Activated gamma-delta T cell treated with anti-CD3 and anti-CD28 coated beads, Interleukin-2, amount 50 U/mL, for 16 hours (primary cell): ENCODE measurements at places on chromosomes 3 and 15.

GRCh38 chr15:69704229-69704628, 251.6 kb downstream of the RPLP1 start:
- no peak for DNase-seq

- no peak for DNase-seq
Observed at GRCh38 chr3:133697960-133698359, 36.2 kb upstream of the TOPBP1 start.

GRCh38 chr3:44510000-44510368, 32.5 kb upstream of the ZNF445 start:
- no peak for DNase-seq

- no peak for DNase-seq
Observed at GRCh38 chr3:88151358-88151757, 1.6 kb downstream of the C3orf38 start.

DNA sequence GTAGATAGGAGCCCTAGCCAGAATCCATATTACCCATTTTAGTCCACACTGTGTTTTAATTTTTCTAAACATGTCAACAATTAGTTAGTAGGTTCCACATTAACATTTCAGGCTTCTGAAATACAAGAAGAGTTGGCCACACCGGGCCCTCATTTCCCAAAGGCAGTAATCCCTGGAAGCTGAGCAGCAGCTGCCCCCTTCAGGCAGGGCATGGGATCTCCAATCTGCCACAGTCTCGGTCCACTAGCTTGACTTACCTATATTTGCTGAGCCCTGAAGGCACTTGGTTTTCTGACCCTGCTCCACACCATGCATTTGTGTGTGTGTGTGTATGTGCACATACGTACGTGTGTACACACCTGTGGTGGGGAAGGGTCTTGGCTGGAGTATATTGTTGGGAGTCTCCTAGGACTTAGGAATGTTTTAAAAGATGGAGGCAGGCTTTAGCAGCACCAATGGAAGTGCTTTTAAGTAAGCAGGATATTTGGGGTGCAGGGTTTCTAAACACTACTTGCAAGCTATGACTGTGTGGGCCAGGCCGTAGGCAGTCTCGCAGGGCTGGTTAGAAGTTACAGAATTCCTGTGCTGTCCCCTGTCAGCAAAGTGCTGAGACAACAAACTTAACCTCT, 71.2 kb upstream of the SOX14 start:
- DNase-seq = no peak

DNA sequence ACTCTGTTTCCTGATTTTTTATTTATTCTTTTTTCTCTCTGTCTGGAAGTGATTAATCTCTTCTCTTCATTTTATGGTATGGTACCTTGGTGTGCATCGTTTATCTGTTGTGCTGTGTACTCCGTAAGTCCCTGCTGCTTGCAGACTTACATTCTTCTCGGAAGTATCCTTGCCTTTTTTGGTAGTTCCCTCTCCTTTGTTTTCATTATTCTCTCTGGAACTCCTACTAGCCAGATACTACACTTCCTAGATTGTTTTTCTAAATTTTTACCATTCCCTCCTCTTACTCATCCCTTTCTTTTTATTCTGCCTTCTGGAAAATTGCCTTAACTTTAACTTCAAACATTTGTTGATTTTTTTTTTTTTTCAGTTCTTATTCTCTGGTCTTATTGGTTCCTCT, 27.2 kb downstream of the PIK3CA start:
- DNase-seq = no peak

DNA sequence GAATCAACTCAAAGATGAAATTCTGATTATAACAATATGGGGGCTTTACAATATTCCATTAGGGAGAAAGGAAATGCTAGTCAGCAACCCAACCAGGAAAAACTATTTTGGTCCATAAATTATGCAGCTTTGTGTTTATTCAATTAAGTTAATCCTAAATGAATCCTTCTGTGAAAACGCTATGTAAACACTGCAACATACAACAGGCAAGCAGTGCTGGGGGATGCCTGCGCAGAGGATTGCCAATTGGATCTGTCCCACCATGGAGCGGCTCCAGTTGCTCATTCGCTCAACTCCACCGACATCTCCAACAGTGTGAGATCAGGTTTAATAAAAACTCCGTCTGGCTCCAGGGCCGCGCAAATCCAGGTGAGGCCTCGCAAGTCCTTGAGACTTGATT, 290.5 kb upstream of the VEPH1 start:
- DNase-seq = no peak

- DNase-seq = no peak
Observed at GRCh38 chr3:152835601-152836102, 721 bp downstream of the P2RY1 start.

DNA sequence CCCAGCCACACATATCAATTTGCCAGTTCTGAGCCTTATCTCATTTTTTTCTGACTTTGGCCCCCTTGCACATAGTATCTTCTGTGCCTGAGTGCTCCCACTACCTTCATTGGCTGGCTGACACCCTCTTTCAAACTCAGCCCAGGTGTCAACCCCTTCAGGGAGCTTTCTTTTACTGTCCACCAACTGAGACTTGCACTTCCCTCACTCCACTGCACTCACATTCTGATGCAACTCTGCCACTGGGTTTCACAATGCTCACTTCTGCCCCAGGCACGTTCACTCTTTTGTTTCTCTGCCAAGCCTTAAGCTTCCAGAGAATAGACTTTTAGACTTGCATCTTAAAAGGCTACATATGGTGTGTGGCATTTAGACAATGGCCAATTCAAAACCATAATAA, 101.5 kb upstream of the CBLB start:
- DNase-seq = no peak

DNA sequence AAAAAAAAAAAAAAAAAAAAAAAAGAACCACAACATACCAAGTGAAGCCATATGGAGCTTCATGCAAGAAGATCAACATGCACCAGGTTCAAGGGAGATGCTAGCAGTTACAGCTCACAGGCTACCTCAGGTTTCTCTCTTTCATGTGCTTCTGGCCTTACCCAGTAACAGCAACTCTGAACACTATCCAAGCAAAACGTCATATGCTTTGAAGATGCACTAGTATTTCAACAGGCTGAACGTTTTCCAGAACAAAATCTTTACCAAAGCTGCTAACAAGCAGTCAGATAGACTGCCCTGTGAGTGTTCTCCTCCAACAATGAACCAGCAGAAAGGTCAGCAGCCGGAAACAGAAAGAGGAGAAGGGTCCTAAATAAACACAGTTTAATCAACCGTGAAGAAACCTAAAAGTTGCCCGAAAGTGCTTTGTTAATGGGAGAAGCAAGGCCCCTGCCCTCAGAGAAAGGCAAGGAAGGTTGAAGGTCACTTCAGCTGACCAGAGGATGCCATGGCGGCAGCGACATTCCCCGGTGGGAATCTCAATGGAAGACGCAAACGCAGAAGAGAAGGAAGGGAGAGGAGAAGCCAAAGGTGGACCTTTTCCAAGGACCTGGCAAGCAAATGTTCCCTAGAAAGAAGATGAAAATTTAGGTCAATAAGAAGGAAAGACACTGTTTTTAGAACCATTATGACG, 80.1 kb downstream of the CCNL1 start:
- no peak for DNase-seq

DNA sequence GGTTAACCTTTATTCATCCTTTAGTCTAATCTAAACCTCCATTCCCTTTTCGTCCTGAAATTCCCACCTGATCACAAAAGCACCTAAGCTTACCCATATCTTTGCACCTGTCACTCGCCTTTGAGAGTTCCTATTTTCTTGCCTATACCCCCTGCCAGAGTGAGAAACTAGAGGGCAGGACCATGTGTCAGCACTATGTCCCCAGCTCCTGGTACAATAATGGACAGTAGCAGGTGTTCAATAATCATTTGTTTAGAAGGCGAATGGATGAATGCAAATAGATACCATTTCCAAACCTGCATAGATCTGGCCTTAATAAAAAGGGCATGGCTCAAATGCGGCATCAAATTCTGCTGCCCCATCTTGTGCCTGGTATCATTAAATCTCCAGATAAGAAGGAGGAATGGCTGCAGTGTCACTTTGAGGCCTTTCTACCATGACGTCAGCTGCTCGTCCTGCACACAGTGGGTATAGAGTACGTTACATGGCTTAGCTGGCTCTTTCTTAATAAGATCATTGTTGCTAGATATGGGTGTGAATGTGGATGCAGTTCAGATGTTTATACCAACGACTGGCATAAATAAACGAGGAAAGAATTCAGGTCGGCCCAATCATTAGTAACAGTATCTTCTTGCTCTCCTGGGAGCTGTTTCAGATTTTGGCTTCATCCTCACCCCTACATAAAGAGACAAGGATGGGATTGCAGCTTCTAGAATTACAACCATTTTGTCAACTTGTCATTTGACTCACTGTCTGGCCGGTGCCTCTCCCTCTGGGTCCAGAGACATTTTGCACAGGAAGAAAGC, 148.7 kb downstream of the RORA start:
- no peak for DNase-seq

GRCh38 chr3:31092748-31093589, 198.5 kb upstream of the GADL1 start:
- DNase-seq = no peak

- DNase-seq = no peak
Observed at GRCh38 chr3:144810160-144810559, 838.5 kb downstream of the DIPK2A start.
